ENCODE measurements at places on chromosomes 11 and 22. TPM values are rescaled to one million over a fixed set of nuclear protein-coding genes. Genes with fewer than 3 reads are reported as not detected.

DNA sequence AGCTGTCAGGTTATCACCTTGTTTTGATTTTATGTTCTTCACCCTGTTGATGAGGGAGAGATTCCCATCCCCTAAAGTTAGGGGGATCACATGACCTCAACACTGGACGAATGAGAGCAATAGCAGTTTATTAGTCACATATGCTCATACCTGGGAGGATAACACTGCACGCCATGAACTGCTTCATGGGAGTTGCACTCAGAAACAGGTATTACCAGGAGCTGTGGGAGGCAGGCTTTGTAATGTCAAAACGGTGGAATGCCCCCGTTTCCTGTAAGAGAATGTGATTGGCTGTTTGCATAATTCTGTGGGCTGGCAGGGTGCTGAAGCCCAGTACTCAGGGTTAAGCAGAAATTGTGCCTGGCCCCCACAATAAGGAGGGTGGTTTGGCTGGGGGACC, 3.2 kb upstream of the THY1 start:
- no peak for DNase-seq

- no peak for DNase-seq
Measured at GRCh38 chr11:129996113-129996870, 6.3 kb downstream of the PRDM10 start.

- peak; percentile 16 for DNase-seq
Measured at GRCh38 chr11:1087961-1088926, 13.6 kb downstream of the MUC2 start.

DNA sequence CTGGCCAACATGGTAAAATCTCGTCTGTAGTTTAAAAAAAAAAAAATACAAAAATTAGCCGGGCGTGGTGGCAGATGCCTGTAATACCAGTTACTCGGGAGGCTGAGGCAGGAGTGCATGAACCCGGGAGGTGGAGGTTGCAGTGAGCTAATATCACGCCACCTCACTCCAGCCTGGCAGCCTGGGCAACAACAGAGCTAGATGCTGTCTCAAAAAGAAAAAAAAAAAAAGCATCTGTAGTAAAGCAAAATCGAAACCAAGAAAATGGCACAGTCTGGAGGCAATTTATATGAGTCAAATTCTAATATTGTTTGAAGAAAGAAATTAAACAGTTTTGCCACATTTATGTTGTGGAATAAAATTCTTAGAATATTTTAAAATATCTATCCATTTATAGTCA, 365.0 kb upstream of the CHORDC1 start:
- DNase-seq, result no peak

The APOL1 gene
- total RNA-seq, result 38.4 TPM

GRCh38 chr11:114401311-114401710, 845 bp downstream of the RBM7 start:
- DNase-seq, result no peak

The MOGAT2 gene
- not detected for total RNA-seq

DNA sequence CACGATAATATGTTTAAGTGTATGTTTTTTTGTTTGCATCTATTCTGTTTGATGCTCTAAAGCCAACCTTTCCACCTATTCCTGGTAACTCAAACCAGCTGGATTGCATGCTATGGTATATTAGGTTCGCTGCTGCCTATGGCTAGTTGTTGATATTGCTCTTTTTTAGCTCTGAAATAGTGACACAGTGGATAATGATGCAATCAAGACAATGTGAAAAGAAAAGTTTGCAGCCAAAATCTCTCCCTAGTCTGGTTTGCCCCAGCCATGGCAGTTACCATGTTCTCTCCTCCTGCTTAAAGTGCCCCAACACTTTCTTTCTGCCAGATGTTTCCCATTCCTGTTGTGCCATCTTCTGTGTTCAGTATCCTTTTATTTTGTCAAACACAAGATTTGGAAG, 269.7 kb downstream of the DYNC2H1 start:
- no peak for DNase-seq

- no peak for DNase-seq
Measured at GRCh38 chr11:130675917-130676316, 227.5 kb downstream of the ADAMTS15 start.

The TEX54 gene
- not detected for total RNA-seq

DNA sequence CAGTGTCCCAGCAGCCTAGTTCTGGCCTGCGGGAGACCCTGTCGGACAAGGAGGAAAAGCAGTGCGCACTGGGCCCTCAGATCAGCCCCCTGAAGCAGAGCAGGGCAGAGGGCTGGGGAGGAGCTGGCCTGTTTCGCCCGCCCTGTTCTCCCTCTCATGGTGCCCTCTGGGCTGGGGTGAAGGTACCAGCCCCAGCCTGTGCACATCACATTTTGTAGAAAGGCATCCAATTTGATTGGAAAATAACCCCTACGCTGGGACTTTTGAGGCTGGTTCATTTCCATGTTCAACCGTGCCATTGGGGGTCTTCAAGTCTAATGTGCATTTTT, 832 bp upstream of the NAP1L4 start:
- no peak for DNase-seq

DNA sequence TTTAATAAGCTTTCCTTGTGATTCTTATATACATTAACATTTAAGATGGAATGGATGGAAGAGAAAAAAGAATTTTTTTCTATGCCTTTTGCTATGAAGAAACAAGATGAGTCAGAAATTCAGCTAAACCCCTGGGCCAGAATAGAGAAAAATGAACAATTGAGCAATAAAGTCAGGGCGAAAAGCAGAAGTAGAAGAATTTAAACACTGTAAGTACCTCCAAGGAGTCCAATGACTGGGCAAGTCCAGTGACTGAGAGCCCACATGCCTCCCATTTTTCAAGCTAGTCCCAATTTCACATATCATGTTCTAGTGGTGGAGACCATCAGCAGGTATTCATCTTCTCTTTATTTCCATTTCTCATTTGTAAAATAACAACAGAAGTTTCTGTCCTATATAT, 18.6 kb upstream of the APLP2 start:
- no peak for DNase-seq

DNA sequence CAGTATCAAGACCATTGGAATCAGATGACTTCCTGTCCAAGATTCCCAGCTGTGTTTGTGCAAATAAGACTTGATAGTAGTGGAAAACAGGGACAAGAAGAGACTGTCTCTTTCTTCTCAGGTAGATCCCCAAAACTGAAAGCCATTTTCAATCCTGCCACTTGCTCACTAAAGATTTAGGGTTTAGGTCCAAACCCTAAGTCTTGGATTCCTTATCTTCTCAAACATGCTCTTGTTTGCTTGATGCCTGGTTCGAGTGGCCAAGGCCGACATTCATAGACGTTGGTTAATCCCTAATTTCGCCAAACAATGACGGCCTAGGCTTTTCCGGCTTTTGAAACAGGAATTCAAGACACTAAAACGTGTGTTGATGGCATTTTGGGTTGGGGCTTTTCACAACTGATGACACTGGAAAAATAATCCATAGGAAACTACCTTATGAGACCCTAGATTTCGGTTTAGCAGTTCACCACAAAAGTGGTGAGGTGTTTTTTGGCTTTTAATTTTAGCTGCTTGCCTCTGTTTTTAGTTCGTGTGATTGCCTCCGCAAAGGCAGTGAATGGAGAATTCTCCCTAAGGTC, 1.0 kb upstream of the GTPBP1 start:
- no peak for DNase-seq

DNA sequence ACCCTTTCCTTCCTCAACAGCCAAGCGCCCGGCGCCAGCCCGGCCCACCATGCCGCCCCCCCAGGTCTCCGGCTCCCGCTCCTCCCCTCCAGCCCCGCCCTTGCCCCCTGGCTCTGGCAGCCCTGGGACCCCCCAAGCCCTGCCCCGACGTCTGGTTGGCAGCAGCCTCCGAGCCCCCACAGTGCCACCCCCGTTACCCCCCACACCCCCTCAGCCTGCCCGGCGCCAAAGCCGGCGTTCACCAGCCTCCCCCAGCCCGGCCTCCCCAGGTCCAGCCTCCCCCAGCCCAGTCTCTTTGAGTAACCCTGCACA, 3.3 kb upstream of the PDXP start:
- no peak for DNase-seq

DNA sequence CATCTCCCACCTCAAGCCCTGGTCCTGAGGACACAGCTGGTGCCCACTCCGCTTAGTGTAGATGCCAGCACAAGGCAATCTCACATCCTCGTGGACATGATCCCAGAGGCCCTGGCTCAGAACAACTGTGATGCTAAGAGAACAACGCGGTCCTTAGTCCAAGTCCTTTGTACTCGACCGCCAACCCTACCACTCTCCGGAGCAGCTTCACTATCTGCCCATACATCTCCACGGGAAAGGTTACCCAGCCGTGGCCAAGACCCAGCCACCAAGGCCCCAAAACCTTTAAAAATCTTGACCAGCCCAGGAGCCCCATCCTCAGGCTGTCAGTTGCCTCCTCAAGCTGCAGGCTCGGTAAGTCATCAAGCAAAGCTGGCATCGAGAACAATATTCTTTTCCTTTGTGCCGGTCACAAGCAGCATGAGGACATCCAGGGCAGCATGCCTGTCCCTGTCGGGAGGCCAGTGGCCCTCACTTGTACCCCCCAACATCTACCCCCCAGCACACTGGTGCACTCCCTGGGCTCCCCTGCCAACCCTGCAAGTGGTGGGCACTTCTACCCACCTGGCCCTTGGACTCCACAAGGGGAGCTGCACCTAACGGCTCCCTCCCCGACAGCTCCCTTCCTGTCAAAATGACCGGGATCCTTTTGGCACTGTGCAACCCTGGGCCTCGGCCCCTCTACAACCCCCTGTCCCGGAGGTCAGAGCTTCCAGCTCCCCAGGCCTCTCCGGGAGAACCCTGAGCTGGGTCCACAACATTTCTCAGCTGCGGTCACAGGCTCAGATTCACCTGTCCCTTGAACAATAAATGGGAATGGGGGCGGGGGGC, 2.5 kb downstream of the OSBPL5 start:
- DNase-seq, result peak; percentile 30
